HL-60 (cell line): ENCODE measurements at places on chromosomes 7 and 10.

DNA sequence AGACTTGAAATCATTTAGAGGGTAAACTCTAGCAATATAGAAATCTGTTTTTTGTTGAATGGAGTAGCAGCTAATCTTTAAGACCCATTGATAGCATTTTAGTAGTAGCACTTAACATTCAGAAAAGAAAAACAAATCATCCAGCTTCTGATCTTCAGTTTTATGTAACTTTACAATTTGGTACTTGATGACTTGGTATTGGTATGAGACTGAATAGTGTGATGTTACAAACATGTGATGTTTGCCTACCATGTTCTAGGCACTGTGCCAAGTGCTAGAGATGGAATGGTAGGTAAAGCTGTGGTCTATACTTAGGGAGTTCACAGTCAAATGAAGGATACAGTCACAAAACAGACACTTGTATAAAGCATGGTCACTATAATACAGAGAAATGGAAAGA, 21.3 kb downstream of the ZEB1 start:
- DNase-seq = no peak

- DNase-seq = peak; percentile 68
These were observed 48.4 kb downstream of the UNC5B start for GRCh38 chr10:71260622-71261325.

DNA sequence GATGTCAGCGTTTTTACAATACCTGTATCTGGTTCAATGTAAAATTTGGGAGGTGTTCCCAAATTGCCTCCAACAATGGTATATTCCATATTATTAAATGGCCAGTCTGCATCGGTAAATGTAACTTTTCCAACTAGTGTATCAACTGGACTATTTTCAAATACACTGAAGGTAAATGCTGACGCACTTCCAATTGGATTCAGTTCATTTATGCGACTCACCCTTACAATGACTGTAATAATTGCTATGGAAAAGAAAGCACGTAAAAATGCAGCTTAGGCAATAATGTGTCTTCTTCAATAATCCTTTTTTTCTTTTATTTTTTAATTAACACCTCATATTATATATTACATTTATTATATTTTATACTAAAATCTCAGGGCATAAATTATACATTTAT, 209.1 kb downstream of the HGF start:
- DNase-seq = no peak

- no peak for DNase-seq
These were observed 22.3 kb downstream of the HYAL4 start for GRCh38 chr7:123867225-123867624.

- DNase-seq = no peak
These were observed 93.3 kb upstream of the ELMO1 start for GRCh38 chr7:37541810-37542443.
